Activated CD4-positive, alpha-beta T cell treated with anti-CD3 and anti-CD28 coated beads, Interleukin-2, amount 50 U/mL, for 4 hours (primary cell): ENCODE measurements at places on chromosomes 1 and 21.

GRCh38 chr1:28441674-28442073 lies 64.2 kb upstream of the RCC1 start:
- no peak for DNase-seq

- DNase-seq, result no peak
Measured at GRCh38 chr21:15616864-15617574, 112.8 kb upstream of the USP25 start.

- no peak for DNase-seq
Measured at GRCh38 chr1:61420243-61420642, 304.7 kb downstream of the TM2D1 start.

DNA sequence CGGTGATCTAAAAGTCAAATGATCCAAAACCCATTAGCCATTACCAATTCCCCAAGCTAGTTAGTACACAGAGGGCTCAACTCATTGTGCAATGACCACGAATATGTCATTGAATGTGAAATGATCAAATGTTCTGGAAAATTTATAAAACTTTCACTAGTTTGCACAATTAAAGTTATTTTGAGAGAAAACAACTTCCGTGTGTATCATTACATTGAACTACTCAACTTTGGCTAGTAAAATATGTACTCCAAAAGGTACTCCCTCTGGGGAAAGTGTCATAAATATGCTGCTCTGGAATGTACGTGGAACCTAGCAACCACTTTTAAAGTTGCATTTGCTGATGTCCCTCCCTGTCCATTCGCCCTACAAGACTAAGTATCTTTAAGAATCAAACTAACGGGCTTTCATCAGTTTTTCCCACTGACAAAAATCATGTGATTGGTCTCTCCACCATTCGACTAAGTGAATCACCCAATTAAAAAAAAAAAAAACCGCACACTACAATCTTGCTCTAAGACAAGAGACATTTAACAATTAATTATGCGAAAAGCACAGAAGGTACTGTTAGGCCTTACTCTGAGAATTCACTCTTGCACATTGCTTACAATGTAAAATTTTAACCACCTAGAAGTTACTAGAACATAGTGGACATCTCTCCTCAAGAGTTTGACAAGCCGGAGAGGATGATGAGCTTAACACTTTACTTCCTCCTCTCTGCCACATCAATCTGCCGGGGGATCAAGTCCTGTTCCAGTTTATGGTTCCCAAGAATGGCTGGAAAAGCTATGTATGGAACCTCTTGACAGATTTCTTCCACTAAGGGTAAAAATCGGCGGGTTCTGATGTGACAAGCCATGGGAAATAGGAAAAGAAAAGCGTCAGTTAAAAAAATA lies 1.2 kb downstream of the ACBD3 start:
- no peak for DNase-seq

DNA sequence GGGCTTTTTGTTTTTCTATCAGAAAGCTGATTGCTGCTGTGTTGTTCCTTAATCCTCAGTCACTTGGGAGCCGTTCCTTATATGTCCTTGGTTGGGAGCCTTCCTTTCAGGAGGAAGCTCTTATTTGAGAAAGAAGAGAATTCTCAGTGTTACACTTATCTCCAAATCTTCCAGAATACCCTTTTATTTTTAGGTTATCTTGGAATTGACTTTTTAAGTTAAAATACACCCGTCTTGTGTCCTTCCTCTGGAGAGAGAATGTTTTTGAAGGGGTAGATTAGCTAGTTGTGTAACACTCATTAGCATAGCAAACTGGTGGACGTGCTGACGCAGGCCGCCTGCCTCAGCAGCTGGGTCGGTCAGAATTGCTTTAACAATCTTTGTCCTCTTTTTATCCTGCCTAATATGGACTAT lies 42.1 kb downstream of the LRRC8B start:
- no peak for DNase-seq

DNA sequence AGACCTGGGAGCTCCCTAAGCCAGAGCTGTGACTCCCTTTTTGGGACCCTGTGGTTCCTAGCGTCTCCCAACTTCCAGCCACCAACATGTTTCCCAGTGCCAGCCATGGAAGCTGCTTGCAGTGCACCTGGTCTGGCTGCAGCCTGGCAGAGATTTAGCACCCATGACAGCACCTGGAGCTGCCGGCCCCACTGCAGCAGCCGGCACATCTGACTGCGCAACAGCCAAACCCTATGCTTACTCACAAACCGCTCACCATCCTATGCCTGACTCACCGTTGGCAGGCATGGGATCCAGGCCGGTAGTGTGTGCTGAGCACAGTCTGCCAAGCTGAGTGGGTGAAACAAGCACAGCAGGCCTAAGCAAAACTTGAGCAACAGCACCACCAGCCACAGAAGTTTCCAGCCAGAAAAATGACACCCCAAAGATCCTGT lies 435.9 kb upstream of the PRMT6 start:
- DNase-seq, result no peak

DNA sequence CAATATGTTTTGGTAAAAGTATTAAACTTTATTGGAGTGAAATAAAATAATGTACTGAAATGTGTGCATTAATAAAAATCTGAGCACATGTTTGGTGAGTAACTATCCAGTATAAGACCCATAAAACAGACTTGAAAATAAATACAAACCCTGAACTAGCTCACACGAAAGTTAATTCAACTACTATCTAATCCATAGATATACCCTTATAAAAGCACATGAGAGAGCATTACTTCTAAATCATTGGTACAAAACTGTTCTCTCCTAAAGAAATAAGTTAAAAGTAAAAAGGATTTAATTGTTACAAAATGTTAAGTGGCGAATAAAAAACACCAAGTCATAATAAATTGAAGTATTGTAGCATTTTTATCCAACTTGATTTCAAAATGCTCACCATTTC lies 295.6 kb downstream of the PTPRC start:
- no peak for DNase-seq

DNA sequence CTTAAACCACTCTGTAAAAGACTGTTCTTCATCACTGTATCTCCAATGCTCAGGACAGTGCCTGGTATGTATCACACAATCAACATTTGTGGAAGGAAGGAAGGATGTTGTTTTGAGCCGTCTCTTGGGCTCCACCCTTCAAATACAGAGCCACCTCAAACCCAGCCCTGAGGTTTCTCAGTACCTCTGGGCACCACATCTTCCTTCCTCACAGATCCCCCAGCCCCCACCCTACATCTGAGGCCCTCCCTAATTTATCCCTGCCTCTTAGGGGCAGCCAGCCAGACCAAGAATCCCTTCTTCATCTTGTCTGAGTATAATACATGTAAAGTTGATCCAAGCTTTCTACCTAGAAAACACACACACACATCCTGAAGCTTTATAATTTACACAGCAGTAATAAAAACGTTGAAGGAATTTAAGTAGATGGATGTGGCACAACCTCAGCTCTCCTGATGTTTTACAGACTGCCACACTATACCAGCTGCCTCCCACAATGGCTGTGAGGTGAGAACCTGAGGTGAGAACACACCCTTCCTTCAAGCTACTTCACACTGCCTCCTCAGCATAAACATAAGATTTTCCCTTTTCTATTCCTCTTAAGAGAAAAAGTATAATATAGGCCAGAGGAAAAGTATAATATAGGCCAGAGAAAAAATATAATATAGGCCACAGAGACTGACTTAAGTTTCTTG lies 48.5 kb downstream of the CDC7 start:
- no peak for DNase-seq

DNA sequence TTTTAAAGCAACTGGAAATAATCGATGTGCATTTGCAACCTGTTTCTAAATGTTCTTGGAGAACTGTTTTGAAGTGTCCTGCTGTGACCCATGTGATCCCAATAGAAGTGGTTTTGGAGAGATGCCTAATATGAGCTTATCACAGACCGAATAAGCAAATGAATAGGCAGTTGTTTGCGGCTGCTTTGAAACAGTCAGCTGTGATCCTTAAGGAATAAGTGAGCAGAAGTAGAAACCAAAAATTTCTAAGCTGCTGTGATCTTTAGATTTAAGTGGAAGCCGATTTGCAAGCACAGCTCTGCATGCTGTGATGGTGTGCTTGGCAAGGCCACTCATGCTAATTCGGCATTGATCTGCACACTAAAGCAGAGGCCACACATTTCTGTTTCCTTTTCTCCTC lies 329.5 kb upstream of the DUSP10 start:
- no peak for DNase-seq

GRCh38 chr1:37533317-37534093 lies 18.9 kb upstream of the MEAF6 start:
- no peak for DNase-seq

DNA sequence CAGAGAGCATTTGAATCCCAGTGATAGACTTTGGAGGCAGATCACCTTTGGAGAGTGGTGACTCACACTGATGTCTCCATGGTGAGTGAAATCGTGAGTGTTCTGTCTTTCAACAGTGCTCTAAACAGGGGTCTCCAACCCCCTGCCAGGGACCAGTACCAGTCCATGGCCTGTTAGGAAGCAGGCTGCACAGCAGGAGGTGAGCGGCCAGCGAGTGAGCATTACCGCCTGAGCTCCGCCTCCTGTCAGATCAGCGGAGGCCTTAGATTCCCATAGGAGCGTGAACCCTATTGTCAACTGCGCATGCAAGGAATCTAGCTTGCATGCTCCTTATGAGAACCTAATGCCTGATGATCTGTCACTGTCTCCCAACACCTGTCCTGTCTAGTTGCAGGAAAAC lies 61.8 kb upstream of the B3GALNT2 start:
- no peak for DNase-seq

GRCh38 chr1:208318150-208318734 lies 74.1 kb upstream of the PLXNA2 start:
- no peak for DNase-seq

GRCh38 chr1:66684353-66684752 lies 67.9 kb upstream of the DYNLT5 start:
- no peak for DNase-seq

DNA sequence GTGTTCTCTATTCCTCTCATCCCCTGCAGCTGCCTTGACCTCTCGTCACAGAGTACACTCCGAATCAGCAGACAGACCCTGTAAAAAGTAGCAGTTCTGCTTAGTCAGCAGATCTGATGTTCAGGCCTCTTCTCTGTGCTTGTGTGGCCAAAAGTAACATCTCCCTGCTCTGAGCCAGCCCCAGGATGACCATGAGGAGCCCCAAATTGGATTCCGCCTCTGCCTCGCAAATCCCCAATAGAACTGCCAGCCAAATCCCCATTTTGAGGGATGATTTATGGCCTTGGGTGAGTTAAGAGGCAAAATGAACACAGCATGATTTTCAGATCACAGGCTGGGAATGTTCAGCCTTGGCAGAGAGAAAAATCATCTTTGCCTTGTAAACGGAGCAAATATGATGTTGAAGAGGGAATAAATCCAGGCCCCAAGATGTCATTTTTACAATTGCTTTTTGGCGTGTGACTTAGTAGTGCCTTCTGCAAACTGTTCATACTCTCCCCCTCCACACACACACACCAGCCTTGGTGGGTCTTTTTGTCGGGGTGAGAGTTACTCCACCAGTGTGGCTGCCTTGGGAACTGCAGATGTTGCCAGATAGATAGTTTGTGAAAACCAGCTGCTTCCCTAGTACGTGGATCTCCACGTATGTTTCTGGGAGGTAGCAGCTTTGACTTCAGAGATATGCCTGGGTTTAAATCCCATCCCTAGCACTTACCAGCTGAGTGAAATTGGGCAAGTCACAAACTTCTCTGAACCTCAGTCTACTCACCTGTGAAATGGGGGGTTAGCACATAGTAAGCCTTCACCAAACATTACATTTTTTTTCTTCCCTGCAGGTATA lies 77.8 kb downstream of the MAN1C1 start:
- no peak for DNase-seq
